ENCODE measurements at places on chromosomes 3 and 15. TPM values are rescaled to one million over a fixed set of nuclear protein-coding genes. Genes with fewer than 3 reads are reported as not detected.

GRCh38 chr3:123668906-123669305 is 84.1 kb upstream of the HACD2 start:
- DNase-seq = no peak

DNA sequence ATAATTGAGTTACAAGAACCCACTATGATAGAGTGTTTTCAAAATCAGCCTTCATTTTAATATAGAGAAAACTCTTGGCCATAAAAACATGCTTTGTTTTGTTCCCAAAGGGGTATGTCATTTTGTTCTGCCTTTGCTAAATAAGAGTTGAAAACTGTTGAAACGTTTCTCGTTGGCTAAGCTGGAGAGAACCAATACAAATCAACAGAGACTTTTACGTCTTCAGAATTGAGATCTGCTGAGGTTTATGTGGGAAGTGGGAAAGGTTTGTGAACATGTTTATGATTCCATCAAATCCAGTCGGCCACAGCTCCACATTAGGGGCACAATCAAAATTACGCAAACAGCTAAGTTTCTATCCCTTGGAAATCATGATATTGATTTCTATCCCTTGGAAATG is 102.0 kb downstream of the IGF2BP2 start:
- no peak for DNase-seq

GRCh38 chr3:197495999-197496745 is 59.6 kb downstream of the BDH1 start:
- no peak for DNase-seq

Gene PLCL2
- total RNA-seq = 11.0 TPM

- DNase-seq = no peak
Measured at GRCh38 chr15:59063042-59063441, 41.9 kb upstream of the CCNB2 start.
